AG09319 (cell line): ENCODE measurements at places on chromosomes 3 and 15.
A peak's percentile ranks its signal among the peaks of the same experiment; 100 is the strongest.

GRCh38 chr15:93424131-93424530 is 335.1 kb upstream of the RGMA start:
- no peak for DNase-seq

DNA sequence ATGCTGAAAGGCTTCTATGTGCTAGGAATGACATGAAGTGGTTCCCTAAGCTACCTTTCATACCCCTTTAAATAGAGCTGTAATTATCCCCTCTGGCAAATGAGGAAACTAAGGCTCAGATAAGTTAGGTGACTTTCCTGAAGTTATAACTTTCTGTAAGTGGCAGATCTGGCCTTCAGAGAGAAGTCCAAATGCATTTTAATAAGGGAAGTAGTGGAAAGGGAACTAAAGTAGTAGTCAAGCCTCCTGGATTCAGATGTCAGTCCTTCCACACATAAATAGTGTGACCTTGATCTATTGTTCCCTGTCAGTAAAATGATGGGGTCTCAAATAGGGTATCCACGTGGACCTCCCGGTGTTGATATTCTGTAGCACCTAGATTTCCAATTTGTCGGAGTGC is 277.7 kb downstream of the EDEM1 start:
- no peak for DNase-seq

GRCh38 chr3:44030687-44031305 is 210.9 kb upstream of the TOPAZ1 start:
- no peak for DNase-seq

DNA sequence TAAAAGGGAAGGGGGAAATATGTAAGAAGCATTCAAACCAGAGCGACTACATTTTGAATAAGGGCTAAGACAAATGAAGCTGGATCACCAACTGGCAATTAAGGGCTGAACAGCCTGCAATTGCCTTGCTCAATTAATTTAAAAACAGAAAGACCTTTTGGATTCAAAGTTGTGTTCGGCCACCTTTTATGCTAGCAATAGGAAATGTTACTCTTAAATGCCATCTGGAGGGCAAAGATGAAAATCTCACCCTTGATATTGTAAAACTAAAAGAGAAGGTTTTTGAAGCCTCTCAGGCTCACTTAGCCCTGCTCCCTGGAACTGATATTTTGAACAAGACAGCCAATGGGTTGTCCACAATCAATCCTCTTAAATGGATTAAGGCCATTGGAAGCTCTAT is 44.2 kb downstream of the ACAD9 start:
- no peak for DNase-seq

DNA sequence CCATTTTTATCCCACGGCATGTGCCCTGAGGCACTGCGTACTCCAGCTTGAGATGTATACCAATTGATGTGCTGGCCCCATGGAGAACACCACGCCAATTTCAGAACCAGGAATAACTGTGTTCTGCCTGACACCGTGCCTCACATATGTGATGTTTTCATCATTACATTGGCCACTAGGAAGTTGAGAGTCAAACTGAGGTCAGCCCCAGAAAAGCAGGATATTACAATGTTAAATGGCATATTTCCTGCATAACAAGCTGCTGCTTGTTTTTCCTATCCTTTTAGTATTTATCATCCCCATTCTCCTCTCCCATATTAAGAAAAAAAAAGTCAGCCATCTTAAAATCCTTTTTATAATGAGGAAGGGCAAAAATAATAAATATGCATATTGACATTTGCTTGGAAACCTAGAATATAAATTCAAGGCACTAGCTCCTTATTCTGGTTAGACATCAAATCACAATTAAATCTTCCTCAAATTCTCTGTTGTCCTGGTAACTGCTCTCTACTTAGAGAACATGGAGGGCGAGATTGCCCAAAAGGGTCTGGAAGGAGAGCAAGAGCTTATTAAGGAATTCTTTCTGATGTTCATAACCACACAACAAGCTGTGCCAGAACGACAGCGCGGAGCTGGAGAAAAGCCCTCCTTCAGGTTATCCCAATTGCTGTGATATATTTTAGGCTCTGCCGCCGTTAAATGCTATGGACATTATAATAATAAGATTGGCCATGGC is 112.6 kb downstream of the UACA start:
- DNase-seq: no peak

DNA sequence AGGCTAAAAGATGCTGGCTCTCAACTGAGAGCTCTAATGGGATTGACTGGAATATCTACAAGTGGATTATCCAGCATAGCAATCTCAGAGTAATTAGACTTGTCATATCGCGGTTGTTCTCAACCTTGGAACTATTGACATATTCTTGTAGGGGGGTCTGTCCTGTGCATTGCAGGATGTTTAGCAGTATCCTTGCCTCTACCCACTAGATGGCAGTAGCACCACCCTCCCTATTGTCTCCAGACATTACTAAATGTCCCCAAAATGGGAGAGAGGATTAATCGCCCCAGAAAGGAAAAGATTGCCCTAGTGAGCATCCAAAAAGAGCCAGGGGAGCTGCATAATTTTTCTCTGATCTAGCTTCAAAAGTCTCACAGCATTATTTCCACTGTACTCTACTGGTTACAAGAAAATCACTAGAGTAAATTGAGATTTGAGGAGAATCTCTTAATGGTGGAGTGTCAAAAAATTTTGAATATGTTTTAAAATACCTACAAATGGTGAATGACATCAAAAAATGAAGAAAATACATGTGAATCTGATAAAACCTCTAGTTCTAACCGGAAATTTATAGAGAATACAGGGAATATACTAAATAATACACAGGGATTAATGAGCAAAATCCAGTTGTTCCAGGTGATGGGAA is 388.2 kb upstream of the AGTR1 start:
- DNase-seq: peak; percentile 4

DNA sequence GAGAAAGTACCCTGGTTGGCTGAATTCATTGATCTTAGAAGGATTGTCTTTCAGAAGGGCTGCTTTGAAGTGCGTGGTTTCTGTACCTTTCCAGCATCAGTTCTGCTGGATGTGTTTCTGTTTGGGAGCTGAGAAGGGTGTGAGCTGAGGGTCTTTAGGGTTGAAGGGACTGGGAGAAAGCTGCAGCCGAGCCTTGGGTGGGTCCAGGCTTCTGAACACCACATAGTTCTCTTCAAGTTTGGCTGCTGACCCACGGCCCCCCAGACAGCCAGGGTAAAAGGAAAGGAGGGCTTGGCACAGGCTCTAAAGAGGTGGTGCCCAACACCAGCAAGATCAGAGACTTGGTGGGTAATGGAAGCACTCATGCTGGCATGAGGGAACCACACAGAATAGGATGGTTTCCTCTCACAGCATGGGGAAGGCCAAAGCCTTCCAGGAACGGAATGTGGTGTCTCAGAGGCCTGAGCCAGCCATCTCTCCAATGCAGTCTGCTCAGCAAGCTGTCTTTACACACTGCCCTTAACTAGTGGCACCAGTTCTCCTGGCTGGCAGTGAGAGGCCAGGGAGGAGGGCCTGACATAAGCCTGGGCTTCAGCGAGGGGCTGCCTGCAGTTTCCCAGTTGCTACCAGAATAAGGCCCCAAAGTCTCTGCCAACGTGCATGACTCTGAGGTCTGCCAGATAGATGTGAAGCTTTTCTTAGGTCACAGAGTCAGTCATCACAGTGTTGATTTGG is 239.0 kb upstream of the TRIM42 start:
- no peak for DNase-seq
